ENCODE measurements at places on chromosomes 12 and 14. TPM values are rescaled to one million over a fixed set of nuclear protein-coding genes. Genes with fewer than 3 reads are reported as not detected.

TTC9 gene
- total RNA-seq, result 40.5 TPM

GYS2 gene
- total RNA-seq, result 0.68 TPM

TEX52 gene
- not detected for total RNA-seq

CCNT1 gene
- 17.9 TPM for total RNA-seq

KLRB1 gene
- 0.56 TPM for total RNA-seq

- no peak for ATAC-seq
These were observed 40.8 kb upstream of the PNMA1 start for GRCh38 chr14:73754911-73755360.

DNA sequence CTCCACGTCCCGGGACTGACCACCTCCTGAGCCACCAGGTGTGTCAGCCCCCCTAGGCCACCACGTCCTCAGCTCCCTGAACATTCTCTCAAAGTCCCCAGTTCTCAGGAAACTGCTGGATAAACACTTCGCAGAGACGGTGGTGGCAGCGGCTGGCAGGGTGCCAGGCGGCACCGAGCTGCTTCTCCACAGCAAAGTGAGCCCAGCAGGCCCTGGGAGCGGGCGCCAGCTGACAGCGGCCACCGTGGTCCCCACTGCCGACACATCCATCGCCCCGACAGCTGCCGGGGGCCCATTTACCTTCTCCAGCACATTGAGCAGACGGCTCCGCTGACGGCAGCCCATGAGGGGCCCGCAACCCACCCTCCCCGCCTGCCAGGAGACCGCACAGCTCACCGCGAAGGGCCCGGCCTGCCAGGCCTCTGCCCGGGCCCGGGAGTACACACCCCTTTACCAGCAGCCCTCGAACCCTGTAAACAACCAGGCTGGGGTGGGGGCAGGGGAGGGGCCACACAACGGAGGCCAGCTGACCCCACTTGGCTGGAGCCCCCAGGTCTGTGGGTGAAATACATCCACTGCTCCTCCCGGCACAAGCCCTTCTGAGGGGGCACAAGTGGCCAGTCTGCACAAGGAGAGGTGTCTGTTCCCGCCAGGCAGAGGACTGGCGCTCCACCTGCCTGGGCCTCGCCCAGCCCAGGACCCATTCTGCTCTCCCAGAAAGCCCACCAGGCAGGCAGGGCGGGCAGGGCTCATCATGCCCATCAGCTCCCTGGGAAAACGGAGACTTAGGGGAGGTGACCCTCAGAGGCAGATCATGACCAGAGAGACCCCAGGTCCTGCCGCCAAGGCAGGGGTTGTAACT is 10.5 kb downstream of the AKT1 start:
- ATAC-seq, result no peak

GRCh38 chr12:93008044-93008778 is 79.1 kb upstream of the EEA1 start:
- ATAC-seq, result no peak

DNA sequence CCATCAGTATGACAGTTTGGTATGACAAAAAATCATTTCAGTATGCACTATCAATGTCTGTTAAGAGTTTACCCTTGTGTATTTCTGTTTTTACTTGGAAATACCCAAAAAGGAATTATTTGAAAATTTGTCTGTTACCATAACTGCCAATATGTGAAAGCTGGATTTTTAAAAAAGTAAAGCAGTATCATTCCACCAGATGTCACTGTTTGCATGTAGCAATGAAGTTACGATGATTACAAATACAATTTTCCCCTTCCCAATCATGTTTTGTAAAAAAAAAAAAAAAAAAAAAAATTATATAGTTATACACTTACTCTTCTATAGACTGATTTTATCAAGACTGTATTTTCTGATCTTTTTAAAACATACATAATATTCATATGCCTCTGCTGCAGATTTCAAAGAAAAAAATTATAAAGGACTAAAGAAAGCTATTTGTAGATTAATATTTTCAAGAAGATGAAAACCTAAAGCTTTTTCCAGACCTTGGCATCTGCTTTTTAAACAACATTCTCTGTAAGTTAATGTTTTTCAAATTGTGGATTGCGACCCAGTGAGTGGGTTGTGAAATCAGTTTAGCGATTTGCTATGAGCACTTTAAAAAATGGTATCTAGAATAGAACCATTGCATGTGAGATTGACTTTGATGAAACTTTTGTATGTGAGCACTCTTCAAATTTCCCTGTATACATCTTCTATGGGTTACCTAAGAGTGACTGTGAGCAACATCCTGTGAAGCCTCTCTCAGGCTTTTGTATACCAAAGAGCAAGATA is 114.2 kb downstream of the TTC6 start:
- no peak for ATAC-seq

DNA sequence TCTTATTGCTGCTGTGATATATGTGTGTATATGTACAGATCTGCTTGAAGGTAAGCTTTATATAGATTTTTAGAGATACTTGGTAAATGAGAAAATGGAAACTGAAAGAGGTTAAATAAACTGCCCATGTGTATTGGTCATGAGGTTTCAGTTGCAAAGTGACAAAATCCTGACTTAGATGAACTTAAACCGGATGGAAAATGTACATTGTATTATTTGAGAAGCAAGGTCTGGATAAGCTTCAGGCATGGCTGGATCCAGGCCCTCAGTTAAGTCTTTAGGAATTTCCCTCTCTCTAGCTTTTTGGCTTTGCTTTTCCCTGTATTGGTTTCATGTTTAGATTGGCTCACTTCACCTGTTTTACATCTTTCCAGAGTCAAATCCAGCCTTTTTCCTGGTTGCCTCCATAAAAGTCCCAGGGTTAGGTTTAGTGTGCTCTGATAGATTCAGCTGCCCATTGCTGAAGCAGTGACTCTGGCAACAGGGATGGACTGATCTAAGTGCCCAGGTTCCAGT is 21.0 kb upstream of the MAP1LC3B2 start:
- no peak for ATAC-seq

DNA sequence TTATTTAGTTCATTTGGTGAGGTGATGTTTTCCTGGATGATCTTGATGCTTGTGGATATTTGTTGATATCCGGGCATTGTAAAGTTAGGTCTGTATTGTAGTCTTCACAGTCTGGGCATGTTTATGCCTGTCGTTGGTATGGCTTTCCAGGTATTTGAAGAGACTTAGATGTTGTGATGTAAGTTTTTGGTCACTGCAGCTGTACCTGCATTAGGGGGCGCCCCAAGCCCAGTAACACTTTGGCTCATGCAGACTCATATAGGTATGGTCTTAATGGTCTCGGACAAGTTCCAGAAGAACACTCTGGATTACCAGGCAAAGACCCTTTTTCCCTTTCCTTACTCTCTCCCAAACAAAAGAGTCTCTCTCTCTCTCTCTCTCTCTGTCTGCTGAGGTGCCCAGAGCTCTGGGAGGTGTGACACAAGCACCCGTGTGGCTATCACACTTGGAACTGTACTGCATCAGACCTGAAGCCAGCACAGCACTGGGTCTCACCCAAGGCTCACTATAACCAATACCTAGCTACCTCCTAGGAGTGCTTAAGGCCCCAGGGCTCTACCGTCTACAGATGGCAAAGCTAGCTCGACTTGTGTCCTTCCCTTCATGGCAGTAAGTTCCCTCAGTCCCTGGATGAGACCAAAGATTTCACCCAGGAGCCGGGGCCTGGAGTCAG is 425.8 kb upstream of the ATXN7L3B start:
- ATAC-seq, result no peak

GRCh38 chr14:75427482-75428229 is at the start of gene JDP2:
JDP2 (plus strand) TSS chr14:75428022; CDS start chr14:75437921, 9,899 bp downstream.
- peak; percentile 83 for ATAC-seq

- no peak for ATAC-seq
These were observed 213.9 kb downstream of the TBX5 start for GRCh38 chr12:114192013-114192412.

GRCh38 chr12:89702503-89702902 is 6.1 kb downstream of the ATP2B1 start:
- ATAC-seq, result no peak

Data from esophagus mucosa (tissue), 1 donor.